ENCODE measurements at places on chromosomes 7 and 10.

DNA sequence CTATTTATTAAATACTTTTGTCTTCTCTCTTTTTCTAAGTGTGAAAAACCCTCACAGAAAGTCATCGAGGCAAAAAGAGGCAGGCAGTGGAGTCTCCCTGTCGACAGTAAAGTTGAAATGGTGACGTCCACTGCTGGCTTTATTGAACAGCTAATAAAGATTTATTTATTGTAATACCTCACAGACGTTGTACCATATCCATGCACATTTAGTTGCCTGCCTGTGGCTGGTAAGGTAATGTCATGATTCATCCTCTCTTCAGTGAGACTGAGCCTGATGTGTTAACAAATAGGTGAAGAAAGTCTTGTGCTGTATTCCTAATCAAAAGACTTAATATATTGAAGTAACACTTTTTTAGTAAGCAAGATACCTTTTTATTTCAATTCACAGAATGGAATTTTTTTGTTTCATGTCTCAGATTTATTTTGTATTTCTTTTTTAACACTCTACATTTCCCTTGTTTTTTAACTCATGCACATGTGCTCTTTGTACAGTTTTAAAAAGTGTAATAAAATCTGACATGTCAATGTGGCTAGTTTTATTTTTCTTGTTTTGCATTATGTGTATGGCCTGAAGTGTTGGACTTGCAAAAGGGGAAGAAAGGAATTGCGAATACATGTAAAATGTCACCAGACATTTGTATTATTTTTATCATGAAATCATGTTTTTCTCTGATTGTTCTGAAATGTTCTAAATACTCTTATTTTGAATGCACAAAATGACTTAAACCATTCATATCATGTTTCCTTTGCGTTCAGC lies 43.4 kb downstream of the TARP start:
- DNase-seq = no peak

DNA sequence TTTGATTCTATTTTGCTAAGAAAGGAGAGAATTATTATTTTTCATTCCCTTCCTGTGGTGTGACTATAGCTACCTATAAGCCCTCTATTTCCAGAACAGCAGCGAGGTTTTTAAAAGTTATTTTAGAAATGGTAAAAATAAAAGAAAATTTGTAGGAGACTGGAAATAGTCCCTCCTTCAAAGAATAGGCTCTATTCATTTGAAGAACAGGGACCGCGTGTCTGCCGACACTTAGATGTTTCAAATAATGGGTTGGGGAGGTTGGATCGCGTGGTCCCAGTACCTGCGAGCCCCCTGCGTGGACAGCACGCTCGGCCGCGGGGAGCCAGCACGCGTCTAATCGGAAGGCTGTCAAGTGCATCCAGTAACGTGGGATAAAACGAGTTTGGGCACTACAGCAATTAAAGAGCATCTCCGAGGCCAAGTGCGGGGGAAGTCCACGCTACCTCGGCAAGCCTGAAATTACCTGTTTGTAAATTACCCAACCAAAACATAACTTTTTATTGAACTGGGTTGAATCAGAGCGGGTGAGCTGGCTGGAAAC lies 1.0 kb downstream of the CACNA2D1 start:
- DNase-seq = no peak

DNA sequence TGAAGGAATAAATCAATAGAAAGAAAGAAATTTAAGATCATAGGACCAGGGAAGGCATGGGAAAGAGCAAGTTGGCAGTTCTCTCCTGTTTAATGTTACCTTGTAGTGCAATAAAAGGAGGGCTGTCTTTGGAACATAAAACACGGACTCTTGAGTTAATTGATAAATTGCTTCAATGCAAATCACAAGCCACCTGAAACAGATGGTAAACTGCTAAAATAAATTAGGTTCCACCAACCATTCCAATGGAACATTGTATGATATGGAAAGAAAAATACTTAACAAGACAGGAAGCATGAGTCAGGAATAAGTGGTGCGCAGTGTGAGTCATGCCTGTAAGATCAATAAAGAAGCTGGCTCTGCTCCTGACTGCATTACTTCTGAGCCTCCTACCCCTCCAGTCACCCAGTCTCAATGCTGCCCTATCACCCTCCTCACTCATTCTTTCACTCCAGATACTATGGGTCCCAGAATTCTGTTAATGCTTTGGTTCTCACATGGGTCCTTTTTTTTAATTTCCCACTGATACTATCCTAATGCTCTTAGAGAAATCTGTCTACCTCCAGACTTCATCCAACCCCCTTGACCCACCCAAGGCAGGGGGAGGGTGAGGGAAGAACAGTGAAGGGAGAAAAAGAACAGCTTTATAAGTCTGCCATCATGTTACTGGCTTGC lies 78.9 kb downstream of the LRRC17 start:
- DNase-seq = no peak

DNA sequence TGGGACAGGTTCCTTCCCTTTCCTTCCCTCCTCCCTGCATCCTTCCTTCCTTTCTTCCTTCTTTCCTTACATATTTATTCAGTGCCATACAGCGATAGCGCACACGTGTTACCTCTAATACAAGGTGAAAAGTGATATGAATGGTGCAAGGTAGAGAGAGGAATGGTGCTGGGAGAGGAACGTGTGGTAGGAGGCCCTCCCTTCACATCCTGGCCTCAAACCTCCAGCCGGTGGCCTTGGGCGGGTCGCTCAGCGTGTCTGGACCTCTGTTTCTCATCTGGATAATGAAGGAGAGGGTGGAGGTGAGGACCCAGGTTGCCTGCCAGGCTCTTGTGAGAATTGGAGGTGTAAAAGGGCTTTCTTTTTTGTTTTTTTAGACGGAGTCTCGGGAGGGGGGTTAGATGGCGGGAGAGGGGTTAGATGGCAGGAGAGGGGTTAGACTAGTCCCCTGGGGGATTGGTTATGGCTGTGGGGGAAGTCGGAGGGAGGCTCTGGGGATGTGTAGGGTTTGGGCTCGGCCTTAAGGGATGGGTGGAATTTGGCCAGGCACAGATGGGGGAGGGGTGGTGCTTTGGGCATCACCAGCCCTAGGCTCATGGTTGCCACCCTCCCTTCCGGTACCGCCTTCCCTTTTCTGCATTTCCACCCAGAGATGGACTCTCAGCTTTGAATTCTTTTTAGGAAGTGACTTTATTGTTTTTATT lies 14.9 kb downstream of the CHST3 start:
- DNase-seq = no peak

- no peak for DNase-seq
These were observed 87.1 kb downstream of the TEX36 start for GRCh38 chr10:125595911-125596310.

GRCh38 chr7:31069860-31070555 lies 17.9 kb downstream of the ADCYAP1R1 start:
- DNase-seq = no peak

- no peak for DNase-seq
These were observed 183.5 kb downstream of the POM121L12 start for GRCh38 chr7:53218730-53219504.

- peak; percentile 24 for DNase-seq
These were observed 78.4 kb upstream of the ADO start for GRCh38 chr10:62726142-62726541.

DNA sequence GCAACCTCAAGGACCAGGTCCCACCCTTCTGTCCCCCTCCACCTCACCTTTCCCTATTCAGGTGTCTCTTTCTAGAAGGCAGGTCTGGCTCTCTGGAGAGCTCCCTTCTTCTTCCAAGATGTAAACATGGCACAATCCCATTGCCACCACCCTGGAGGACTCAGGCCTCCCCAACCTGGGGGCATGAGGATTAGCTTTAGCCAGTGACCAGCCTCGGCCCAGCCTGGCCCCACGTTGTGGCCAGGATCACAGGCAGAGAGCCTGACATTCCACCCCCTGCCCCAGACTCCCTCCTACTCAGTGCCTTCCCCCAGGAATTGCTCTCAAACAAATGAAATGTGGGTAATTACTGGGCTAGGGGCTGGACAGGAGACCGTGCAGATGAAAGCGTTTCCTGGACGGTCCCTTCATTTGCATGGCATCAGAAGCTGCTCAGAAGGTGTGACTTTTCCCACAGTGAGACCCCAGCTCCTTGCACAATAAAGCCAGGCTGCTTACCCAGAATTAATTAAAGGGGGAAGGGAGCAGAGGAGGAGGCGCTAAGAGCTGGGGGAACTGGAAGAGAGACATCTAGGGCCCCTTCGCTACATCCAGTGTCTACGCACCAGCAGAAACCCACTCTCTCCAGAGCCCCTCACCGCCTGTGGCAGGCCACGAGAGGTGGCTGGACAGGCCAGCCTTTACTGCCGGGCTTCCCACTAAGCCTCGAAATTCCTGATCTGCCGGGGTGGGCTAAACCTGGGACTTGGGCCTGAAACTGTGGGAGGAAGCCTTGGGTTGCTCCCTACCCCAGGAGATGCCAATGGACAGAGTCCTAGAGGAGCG lies 7.7 kb downstream of the FGF8 start:
- DNase-seq = no peak

DNA sequence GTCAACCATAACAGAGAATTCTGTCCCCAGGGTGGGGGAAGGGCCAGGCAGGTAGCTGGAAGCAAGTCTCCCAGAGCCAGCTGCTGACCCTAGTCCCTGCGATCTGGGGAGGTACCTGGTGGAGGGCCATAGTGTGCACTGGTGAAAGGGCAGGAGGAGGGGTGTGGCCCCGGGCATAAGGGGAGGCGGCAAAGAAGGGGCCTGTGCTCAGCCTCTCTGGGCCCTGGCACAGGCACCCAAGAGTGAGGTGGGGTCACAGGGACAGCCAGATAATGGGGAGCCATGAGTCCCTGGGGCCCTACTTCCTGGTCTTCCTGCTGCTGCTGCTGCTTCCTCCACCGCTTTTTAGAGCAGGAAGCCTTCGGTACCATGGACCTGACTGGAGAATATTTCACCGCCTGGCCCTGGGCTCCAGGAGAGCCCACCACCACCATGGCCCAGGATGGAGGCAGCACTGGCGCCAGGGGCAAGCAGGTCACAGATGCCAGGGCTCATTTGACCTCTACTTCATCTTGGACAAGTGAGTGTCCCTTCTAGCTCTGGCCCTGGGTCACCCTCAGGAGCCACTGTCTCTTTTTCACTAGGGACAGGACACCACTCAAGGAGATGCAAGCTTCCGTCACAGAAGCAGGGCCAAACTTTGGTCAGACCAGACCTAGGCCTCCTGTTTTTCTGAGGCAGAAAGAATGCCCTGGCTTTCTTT lies at the start of gene ANTXRL:
Gene ANTXRL, plus strand, starts transcription at position 7 of the 703 bp plus-strand sequence. Its CDS starts 266 bp downstream, at position 273.
- DNase-seq = no peak

DNA sequence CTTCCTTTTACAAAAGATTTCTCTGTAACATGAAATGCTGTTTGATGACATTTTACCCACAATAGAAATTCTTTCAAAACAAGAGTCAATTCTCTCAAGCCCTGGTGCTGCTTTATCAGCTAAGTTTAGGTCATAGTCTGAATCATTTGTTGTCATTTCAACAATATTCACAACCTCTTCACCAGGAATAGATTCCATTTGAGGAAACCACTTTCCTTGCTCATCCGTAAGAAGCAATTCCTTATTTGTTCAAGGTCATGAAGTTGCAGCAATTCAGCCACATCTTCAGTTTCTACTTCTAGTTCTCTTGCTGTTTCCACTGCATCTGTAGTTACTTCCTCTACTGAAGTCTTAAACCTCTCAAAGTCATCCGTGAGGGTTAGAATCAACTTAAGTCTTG lies 315.3 kb downstream of the TYW1 start:
- DNase-seq = no peak

GRCh38 chr10:128614802-128615553 lies 488.8 kb upstream of the MKI67 start:
- no peak for DNase-seq
